ENCODE measurements at places on chromosomes 7 and 10.
A peak's percentile ranks its signal among the peaks of the same experiment; 100 is the strongest.

- DNase-seq = no peak
Measured at GRCh38 chr10:5399332-5399731, 5.3 kb downstream of the TUBAL3 start.

DNA sequence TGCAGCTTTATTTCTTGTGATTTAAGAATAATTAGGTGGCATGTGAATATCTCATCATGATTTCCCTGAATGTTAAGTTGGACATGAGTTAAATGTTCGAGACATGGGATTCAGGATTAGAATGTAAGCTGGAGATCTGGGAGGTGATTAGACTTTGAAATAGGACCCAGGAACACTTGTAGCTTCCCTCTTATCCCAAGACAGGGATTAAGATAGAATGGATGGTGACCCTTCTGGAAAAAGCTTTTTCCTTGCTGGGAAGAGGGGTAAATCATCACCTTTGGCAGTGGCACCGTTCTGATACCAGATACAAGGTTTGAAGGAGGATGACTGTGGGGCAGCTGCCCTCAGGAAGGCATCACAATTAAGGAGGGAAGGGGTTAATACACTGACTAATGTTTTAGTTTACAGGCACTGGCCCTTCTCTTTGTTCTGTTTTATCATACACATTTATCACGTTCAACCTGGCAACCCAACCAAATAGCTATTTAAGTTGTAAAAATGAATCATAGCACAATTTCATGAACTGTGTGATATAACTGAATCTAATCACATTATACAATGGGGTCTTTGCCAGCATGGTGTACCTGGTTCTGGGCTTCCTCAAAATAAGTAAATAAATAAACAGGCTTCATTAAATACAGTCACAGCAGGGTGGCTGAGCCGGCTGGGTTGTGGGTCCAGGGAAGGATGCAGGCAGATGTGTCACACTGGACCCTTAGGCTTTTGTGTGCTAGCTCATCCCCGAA lies 212.7 kb downstream of the LRMDA start:
- no peak for DNase-seq

DNA sequence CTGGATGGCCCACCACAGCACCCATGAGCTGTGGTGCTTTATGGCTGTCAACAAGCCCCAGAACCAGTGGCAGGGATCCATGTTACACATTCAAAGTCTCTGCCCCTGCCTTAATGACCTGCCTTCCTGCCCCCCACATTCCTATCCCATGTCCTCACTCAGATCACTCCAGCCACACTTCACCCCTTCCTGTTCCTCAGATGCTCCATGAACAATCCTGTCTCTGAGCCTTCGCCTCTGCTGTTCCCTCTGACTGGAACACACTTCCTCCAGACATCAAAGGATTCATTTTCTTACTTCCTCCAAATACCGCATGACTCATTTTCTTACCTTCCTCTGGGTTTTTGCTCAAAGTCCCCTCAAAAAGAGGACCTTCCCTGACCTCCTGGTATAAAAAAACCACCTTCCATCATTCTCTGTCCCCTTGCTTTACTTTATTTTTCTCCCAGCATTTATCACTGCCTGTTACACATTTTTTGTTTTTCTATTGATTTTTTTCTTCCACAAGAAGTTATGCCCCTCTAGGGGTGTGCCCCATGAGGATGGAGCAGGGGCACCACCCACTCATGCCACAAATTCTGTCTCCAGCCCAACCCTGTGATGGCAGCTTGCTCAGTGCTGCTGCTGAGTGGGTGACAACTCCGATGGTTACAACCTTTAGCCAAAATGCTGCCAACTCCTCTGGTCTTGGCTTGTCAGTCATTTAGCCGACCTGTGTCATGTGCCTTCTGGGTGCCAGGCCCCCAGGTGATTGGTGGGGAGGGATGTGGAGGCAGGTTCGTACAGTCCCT lies 18.2 kb downstream of the COL13A1 start:
- DNase-seq = no peak

GRCh38 chr7:109377076-109377884 lies 807.6 kb downstream of the DNAJB9 start:
- DNase-seq = no peak

- no peak for DNase-seq
Measured at GRCh38 chr10:93219347-93219746, 145.7 kb downstream of the CYP26A1 start.

DNA sequence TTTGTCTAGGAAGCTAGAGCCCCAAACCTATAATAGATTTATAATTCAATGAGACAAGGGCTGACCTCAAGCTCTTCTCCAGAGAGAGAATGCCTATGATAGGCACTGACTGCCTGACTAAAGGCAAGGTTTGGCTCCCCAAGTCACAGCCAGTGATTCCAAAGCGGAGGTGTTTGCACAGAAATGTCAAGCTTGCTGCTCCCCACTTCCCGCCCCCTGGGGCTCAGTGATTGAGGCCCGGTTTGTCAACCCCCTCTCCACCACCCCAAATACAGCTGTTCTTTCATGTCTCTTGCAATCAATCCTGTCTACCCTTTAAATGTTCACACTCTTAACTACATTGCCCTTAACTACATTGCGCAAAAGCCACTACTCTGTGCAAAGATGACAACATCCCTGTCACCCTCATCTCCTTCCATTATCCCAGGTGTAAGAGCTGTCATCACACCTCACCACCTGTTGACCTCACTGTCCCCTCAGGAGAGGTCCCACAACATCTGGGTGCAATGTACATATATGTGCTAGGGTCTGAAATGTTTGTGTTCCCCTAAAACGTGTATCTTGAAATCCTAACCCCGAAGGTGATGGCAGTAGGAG lies 58.0 kb downstream of the NUDCD3 start:
- no peak for DNase-seq

- peak; percentile 12 for DNase-seq
Measured at GRCh38 chr10:15695852-15696251, 23.9 kb downstream of the ITGA8 start.

- no peak for DNase-seq
Measured at GRCh38 chr7:142445019-142445686, 187.3 kb upstream of the PRSS58 start.

- DNase-seq = no peak
Measured at GRCh38 chr7:36871863-36872262, 147.6 kb upstream of the AOAH start.

DNA sequence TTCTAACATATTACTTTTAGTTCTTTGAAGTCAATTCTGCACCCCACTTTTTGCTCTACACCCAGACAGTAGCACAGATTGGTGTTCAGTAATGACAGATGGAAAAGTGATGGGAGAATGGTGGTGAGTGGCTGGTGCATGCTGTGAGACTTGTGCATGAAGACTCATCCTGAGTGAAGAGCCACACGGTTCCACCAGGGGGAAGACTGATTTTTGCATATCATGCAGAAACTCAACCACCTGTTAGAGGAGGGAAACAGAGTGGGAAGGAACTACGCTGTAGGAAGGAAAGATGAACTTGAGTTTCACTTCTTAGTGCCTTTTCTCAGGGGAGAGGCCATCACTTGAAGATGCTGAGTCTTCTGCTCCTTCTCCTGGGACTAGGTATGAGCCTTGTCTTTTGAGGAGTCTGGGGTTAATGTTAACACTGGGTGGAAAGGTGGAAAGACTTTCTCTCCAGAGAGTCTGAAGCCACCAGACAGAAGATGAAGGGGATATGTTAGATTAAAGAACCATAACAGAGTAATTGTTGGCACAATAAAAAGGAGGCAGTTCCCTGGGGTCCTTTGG lies 9.3 kb upstream of the PRSS1 start:
- DNase-seq = no peak

GRCh38 chr7:136953386-136953785 lies 84.9 kb downstream of the CHRM2 start:
- DNase-seq = no peak

DNA sequence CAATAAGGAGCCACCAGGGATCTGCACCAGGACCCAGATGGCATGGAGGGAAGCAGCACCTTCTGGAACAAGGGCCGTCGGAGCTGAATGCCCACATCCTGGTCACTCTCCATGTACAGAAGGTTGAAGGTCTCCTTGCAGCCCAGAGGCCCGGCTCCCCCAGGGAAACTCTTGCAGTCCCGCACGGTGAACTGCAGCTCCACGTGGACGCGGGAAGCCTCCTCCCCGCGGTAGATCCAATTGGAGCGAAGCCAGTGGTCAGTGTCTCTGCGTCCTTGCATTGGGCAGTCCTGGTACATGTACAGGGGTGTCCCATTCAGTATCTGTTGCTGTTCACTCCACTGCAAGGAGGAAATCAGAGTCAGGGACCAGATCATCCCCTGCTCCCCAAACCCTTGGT lies 7.4 kb downstream of the EPHA1 start:
- DNase-seq = no peak

GRCh38 chr10:3763035-3763456 lies 22.0 kb downstream of the KLF6 start:
- DNase-seq = no peak

DNA sequence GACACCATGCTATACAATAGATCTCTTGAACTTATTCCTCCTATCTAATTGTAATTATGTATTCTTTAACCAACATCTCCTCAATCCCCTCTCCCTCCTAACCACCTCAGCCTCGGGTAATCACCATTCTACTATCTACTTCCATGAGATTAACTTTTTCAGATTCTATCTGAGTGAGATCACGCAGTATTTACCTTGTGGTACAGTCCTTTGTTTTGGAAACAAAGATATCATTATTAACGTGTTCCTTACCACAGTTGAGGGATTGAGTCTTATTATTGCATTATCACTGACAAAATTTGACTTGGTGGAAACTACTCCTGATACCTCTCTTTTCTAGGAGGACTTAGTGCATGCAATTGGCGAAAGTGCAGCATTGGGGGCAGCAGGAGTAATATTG lies 26.0 kb upstream of the HYAL4 start:
- no peak for DNase-seq

DNA sequence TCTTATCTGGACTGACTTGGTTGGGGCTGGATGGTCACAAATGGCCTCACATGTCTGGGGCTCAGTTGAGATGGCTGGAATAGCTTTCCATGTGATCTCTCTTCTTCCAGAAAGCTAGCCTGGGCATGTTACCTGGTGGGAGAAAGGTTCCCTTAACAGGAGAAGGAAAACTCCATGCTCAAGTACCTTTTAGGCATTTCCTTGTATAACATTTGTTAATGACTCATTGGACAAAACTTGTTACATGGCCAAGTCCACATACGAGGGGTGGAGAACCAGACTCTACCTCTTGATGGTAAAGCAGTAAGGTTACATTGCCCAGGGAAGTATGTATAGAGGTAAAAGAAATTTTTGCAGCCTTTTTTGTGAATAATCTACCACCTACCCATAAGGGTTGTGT lies 826.4 kb downstream of the LRMDA start:
- no peak for DNase-seq

GRCh38 chr7:8384901-8385300 lies 48.5 kb upstream of the NXPH1 start:
- DNase-seq = no peak

GRCh38 chr10:126049759-126050700 lies 153.7 kb downstream of the FANK1 start:
- DNase-seq = no peak

- DNase-seq = no peak
Measured at GRCh38 chr10:97412891-97413304, 11.8 kb upstream of the RRP12 start.

GRCh38 chr7:127769696-127770400 lies 117.9 kb downstream of the SND1 start:
- no peak for DNase-seq

DNA sequence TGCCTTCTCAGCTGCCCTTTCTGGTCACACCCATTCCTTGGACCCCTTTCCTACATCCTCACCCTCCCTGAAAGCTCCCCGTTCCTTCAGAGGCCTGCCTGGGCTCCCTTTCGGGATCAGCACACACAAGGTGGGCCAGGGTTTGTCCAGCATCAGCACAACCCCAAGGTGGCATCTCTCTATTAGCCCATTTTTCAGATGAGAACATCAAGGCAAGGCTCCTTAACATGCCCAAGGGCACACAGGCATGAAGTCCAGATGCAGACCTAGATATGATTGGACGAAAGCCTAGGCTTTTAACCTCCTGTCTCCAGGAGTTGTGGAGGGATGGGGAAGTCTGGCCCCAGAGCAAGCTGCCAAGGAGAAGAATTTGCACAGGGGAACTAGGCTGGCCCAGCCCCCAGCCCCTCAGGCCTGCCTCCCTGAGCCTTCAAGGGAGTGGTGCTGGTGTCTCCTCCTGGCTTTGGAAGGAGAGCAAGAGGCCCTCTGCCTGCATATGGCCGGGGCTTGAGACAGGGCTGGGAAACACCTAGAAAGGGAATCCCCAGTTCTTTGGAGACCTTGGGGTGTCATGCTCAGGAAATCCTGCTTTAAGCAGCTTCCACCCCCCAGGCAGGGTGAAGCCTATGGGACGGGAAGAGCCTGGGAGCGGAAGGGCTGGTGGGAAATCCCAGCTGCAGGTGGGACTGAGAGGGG lies 9.0 kb upstream of the VSIR start:
- DNase-seq = no peak

DNA sequence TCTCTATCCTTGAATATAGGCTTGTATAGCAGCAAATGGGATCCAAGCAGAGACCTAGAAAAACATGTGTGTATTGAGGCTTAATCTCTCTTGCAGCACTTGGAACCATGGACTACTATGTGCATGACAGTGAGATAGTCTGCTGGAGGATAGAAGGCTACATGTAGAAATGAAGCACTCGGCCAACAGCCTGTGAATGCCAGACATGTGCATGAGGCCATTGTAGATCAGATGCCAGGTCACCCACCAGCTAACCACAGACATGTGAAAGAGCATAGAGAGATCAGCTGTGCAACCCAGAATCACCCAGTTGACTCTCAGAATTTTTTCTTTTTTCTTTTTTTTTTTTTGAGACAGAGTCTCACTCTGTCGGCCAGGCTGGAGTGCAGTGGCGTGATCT lies 90.9 kb downstream of the NT5C2 start:
- DNase-seq = no peak

GRCh38 chr10:3807928-3808496 lies 23.0 kb upstream of the KLF6 start:
- DNase-seq = peak; percentile 77

DNA sequence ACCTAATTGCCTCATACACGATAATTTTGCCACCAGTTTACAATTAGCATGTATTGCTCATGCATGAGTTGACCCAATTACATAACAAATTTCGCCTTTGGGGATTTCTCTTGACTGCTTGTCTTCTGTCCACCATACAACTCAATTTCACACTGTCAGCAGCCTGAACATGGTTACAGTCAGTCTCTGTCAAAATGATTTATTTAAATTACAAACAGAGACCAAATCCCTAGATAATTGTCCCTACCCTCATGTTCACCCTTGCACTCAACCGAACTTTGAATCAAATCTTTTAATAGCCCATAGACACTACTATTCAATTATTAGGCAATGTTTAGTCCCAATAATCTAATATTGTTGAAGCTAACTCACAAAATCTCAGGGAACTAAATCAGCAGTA lies 59.7 kb upstream of the NEBL start:
- DNase-seq = peak; percentile 66

Data from cerebellar cortex (tissue), 1 donor.